Dermis blood vessel endothelial cell (primary cell): ENCODE measurements at places on chromosomes 13 and 19.

- DNase-seq, result peak; percentile 53
Measured at GRCh38 chr19:58355908-58356765, 2.8 kb upstream of the A1BG start.

- DNase-seq, result no peak
Measured at GRCh38 chr19:45275370-45275971, 24.4 kb downstream of the MARK4 start.

DNA sequence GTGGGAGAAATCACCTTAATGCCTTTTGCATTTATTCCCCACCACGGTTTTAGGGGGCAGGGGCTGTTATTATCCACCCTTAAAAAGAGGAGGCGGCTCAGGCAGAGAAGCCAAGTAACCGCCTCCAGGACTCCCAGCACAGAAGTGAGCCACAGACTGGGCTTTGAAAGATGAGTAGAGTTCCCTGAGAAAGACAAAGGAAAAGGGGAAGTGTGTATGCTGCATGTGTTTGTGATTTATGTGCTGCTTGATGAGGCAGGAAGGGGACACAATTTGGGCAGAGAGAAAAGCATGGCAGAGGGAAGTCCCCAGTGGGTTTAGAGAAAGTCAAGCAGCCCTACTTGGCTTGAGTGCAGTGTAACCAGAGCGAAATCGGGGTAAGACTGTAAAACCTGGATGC, 85.0 kb downstream of the DOCK9 start:
- no peak for DNase-seq

DNA sequence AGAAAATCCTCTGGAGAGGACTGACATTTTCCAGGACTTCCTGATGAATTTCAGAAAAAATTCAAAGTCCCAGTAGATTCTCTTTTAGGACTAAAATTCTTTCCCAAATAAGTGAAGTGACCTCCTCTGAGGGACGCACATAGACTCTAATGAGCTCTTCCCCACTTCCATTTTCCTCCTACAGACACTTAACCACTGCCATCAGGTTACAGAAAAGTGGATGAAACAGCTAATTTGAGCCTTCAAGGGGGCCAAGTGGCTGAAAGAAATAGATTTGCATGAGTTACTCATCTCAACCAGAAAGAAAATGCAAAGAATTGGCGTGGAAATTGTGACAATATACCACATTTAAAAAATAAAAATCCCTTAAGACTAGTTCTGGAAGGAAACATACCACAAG, 185.3 kb upstream of the EDNRB start:
- DNase-seq, result no peak
